ENCODE measurements at places on chromosomes 6 and 20.

GRCh38 chr6:100307561-100307960, 157.2 kb downstream of the SIM1 start:
- no peak for DNase-seq

- DNase-seq = no peak
Observed at GRCh38 chr6:143157131-143157530, 96.4 kb downstream of the AIG1 start.

GRCh38 chr20:20009784-20010253, 7.3 kb upstream of the NAA20 start:
- no peak for DNase-seq

- peak; percentile 50 for DNase-seq
Observed at GRCh38 chr6:32967151-32968091, 973 bp upstream of the BRD2 start.

DNA sequence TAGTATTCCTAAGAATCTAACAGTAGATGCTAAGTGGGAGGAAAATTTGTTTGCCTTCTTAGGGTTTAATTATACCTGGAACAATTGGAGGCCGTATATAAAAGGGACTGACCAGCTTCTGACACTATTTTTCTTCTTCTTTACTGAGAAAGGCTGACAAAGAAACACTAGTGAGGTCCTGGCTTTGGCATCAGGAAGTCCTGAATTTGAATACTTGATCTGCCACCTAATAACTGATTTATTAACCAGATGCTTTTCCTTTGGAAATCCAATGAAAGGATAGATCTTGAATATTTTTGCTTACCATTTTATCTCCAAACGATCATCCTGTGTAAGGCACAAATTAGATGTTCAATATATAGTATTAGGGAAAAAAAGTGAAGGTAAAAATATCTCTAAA, 382.5 kb downstream of the CENPW start:
- no peak for DNase-seq

GRCh38 chr20:52536841-52537400, 345.3 kb upstream of the ZFP64 start:
- DNase-seq = no peak

DNA sequence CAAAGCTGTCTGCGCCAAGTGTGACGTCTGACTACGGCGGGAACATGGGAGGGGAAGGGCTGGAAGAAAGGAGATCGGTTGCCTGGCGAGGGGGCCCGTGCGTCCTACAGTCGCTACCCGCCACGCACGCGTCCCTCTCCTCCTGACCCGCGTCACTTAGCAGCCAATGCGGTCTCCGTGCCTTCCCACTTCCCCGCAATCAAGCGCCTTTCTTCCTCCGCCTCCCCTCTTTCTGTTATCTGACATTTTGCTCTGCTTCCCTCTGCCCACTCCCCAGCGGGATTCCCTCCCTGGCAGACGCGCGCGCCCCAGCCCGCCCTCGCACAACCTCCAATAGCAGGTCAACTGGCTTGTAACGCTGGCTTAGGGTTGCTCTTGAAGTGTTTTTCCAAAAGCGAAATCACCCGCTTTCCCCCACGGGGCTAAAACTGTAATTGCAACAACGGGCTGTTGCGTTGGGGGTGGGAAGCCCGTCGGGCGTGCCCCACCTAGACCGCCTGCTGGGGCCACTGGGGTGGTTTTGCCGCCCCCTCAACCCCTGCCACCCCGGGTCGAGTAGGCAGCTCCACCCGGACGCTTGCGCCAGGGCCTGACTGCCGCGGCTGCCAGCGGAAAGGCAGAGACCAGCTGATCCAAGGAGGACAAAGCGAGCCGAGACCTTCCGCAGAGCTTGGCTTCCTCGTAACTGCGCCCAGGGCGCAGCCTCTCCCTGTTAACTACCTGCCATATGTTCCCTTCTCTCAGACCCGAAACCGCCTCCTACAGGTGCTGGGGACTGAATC, 6.2 kb upstream of the SOX4 start:
- no peak for DNase-seq

DNA sequence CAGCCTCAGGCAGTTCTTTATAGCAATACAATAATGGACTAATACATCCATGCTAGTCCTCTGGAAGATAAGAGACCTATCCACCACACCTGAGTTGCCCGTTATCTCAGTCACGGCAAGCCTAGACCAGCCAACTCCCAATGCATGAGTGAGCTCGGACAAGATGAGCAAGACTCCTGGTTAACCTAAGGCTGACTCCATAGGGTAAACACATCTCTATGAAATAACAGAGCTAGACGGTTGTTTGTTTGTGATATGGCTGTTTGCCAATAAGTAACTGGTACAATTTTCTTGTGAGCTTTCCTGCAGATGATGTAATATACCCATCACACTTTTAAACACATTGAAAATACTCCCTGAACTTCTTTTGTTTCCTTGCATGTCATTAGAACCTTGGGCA, 70.6 kb upstream of the PHACTR1 start:
- DNase-seq = no peak

DNA sequence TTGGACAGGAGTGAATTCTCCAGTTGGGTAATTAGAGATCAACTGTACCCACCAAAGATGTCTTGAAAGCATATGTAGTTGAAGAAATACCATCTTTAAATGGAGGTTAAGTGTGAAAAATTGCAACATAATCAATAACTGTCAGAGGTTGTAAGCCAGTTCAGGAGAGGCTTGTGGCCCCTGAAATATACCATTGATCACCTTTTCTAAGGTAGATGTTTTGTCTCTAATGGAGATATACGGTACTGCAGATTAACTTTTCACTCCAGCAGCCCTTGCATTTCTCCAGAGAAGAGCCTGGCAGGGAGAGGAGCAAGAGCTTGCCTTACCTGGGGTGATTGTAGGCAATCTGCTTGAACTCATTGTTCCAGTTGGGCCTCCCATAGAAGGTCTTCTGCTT, 48.8 kb downstream of the NOX3 start:
- no peak for DNase-seq

- DNase-seq = no peak
Observed at GRCh38 chr6:129828229-129828628, 32.9 kb downstream of the TMEM244 start.

- no peak for DNase-seq
Observed at GRCh38 chr6:13992417-13993055, 67.8 kb downstream of the RNF182 start.

GRCh38 chr6:144776031-144776819, 491.1 kb downstream of the UTRN start:
- no peak for DNase-seq

DNA sequence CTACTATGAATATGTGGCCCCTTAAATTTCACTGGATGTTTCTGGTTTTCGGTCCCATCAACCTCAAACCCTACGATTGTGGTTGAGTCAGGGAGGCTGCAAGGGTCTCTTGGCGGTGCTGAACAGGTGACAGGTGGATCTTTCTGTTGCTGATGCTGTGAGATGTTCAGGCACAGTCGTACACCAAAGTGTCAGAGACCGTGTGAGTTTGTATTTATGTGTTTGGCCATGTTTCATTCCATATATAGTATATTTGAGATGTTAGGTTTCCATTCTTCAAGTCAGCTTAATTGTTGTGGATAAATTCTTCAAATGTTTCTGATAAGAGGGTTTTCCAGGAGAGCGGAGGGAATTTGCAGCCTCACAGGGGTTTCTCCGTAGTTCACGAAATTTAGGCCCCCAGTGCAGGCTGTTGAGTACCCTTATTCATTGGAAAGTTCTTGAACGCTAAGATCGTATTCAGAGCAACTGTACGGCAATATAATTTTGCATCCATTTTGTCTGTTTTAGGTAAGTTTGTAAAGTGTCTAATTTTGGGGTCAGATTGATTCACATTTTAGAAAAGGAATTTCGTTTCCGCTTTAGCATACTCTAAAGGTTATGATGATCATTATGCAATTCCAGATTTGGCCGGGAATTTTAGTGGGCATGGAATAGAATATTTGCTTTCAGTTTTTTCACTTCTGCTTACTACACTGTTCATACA, 1.2 kb downstream of the TAB2 start:
- no peak for DNase-seq

DNA sequence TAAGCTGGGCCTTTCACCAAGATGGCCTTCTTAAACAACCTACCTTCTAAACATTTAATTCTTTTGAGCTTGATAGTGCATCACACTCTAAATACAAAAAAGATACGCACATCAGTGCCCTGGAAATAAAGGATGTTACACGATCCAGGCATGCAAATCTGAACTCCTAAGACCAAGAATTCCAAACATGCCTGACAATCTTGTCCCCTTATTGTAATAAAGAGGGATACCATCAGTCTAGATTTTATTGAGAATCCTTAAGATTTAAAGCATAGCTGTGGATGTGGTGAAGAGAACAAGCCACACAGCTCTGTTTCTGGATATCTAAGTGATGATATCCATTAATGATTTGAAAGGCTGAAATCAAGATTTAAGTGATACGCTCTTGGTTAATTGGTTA, 13.0 kb downstream of the ZNF451 start:
- DNase-seq = no peak

DNA sequence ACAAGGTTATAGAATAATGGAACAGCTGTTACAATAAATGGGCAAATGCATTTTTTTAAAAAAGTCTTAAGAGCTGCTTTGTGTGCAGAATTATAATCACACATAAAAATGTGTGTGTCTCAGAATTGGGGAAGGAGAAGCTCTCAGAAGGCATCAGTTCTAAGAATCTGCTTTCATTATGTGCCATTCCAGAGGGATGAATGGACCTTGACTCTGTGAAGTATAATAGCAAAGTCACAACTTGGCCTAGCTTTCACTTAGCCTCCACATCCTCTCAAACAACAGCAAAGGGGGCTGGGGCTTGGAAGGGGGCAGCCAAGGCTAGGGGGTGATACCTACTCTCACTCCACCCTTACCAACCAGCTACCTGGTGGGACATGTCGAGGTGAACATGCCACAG, 265.0 kb downstream of the CDC5L start:
- DNase-seq = no peak

GRCh38 chr20:19886661-19887288, 128.7 kb downstream of the RIN2 start:
- DNase-seq = no peak

DNA sequence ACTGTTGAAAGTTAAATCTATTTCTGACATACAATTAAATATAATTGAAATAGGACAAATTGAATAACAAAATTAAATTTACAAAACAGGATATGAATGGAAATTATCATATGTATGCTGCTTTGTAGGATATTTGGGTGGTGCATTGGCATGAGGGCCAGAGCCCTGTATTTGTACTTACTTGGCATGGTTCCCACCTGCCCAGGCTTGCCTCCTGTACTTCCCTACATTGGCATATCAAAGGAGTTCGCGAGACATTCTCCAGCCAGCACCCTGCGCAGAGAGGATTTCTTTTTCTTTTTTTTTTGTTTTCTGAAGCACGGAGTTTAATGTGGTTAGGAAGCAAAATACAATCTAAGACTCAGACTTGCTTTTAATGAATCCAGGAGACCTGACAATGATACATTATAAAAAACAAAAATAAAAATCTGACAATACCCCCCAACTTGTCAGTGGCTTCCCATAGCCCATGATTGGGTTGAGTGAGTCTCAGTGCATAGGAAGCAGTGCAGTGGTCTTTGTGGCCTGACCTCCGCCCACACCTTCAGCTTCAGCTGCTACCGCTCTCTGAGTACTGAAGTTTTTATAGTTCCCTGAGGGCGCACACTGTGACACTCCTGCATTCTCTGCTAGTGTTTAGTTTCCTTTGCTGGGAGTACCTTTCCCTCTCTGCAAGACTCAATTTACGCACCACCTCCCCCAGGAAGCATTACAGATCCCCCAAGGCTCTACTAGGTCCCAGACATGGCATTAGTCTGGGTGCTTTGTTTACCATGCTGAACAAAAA, 440.8 kb downstream of the UTRN start:
- DNase-seq = no peak

DNA sequence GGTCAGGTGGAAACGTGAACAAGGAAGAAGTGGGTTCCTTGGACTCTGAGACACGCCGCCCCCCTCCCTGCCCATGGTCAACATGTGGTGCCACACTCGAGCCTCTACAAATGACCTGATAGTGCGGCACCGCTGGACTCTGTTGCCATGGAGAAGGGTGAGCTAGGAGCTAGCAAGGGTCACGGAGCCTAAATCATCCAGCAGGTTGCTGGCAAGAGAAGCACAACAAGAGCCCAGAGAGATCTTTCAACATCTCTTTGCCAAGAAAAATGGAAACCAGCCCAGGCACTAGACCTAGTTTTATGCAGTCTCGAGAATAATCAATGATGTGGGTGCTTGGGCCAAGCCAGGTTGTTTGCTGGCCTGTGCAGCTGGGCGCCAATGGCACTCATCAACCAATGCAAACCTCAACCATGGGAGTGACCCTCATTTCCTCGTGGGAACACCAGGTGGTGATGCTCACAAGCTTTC, 69.5 kb downstream of the NOL4L start:
- no peak for DNase-seq

- DNase-seq = no peak
Observed at GRCh38 chr6:146868671-146869209, 270.0 kb downstream of the ADGB start.

DNA sequence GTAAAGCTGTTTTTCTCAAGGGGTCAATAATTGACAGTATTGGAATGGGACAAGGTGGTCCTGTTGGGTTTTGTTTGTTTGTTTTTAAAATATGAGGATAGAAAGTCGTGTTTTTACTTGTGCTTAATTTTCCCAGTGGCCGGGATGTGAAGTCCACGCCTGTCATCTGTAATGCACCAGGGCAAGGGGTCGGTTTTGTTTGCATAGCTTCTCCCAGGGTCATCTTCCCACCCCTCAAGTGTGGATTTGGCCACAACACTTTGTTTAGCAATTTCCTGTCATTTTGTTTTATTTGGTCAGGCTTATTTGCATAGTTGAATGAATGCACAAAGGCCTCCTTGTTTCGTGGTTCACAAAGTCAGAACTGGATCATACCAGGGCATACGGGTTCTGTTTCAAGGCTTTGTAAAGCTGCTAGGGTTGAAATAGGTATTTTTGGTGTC, 29.8 kb downstream of the SYNJ2 start:
- DNase-seq = no peak

- DNase-seq = no peak
Observed at GRCh38 chr6:111824608-111825337, 48.5 kb downstream of the FYN start.

DNA sequence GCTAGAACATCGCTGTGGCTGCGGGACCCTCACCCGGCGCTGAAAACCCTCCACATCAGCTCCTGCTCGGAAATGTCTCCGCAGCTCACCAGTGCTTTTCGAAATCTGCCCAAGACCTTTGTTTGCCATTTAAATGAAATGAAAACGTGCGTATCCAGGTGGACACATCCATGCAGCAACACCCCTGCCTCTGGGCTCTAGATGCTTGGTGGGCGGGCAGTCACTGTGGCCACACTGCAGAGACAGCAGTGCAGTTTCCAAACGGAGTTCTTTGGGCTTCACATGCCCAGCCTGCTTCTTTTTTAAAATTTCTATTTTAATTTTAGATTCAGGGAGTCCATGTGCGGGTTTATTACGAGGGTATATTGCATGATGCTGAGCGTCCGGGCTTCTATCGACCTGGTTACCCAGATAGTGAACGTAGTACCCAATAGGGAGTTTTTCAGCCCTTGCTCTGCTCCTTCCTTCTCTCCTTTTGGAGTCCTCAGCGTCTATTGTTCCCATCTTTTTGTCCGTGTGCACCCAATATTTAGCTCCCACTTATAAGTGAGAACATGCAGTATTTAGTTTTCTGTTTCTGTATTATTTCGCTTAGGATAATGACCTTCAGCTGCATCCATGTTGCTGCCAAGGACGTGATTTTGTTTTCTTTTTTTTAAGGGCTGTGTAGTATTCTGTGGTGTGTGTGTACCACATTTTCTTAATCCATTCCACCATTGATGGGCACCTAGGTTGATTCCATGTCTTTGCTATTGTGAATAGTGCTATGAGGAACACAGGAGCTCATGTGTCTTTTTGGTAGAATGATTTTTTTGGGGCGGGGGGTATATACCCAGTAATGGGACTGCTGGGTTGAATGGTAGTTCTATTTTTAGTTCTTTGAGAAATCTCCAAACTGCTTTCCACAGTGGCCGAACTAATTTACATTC, 4.8 kb upstream of the TUBB2B start:
- DNase-seq = no peak

Data from hematopoietic multipotent progenitor cell treated with erythropoietin and hydrocortisone succinate and interleukin-3 and kit ligand, for 15 days (in vitro differentiated cells).